RWPE1 (cell line): ENCODE measurements at places on chromosomes 16 and 17.

- no peak for DNase-seq
Observed at GRCh38 chr16:69838489-69838888, 76.4 kb downstream of the WWP2 start.

GRCh38 chr17:44229090-44229489 lies 9.6 kb upstream of the UBTF start:
- DNase-seq: no peak

DNA sequence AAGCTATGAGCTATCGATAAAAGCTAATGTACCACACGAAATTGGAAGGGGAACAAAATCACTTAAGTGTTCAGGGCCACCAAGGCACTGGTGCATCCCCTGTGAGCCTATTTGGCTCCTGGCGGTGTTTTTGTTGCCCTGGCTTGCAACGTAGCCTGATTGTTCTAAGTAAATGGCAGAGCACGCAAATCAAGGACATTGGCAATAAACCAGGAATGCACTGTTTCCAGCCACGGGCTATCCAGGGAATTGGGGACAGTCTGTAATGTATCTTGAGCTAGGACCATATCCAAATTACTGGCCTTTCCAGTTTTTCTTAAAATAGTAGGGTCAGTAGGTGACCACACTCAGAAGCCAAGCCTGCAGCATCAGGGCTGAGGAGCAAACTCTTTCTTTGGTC lies 734.0 kb downstream of the MAF start:
- no peak for DNase-seq

- peak; percentile 89 for DNase-seq
Observed at GRCh38 chr17:45172541-45173286, 11.0 kb downstream of the HEXIM2 start.

- no peak for DNase-seq
Observed at GRCh38 chr16:65531475-65531874, 409.6 kb upstream of the CDH11 start.

GRCh38 chr16:28091656-28092055 lies 28.1 kb upstream of the GSG1L start:
- no peak for DNase-seq

GRCh38 chr17:4488989-4489595 lies 9.6 kb upstream of the SPNS2 start:
- DNase-seq: peak; percentile 36

DNA sequence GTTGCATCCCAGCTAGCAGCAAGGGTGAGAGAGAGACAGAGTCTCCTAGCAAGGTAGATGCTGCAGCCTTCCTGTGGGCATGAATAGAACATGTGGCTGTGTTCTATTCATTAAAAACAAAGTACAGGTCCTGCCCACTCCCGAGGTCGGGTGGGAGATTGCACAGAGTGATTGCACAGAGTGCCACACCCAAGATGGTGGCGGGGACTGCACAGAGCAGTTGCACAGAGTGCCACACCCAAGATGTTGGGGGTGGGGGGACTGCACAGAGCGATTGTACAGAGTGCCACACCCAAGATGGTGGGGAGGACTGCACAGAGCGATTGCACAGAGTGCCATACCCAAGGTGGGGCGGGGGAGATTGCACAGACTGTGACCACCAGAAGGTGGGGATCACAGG lies 410.8 kb upstream of the EEF2KMT start:
- DNase-seq: no peak

- peak; percentile 39 for DNase-seq
Observed at GRCh38 chr16:48609652-48610029, 339 bp downstream of the N4BP1 start.

DNA sequence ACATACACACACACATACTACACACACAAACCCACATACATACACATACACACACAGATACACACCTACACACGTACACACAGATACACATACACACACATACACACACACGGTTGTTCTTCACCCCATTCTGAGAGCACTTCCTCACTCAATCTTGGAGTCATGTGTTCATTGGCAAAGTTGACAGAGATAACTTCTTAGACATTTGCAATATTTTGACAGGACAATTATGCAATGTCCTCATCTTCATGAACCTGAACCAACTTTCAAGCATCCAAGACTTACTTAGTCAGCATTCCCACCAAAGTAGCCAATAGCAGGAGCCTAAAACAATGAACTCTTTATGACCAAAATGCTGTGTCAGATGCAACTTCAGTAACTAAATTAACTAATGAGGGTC lies 77.1 kb upstream of the DNAH17 start:
- DNase-seq: no peak

GRCh38 chr17:82938486-82938872 lies 98.7 kb upstream of the ZNF750 start:
- no peak for DNase-seq

GRCh38 chr17:21199311-21199710 lies 14.7 kb downstream of the TMEM11 start:
- DNase-seq: no peak
